Lower leg skin (tissue), 4 donors: ENCODE measurements at places on chromosomes 7 and 10.

GRCh38 chr10:47040681-47041080 is 129.5 kb downstream of the PTPN20 start:
- DNase-seq: no peak

DNA sequence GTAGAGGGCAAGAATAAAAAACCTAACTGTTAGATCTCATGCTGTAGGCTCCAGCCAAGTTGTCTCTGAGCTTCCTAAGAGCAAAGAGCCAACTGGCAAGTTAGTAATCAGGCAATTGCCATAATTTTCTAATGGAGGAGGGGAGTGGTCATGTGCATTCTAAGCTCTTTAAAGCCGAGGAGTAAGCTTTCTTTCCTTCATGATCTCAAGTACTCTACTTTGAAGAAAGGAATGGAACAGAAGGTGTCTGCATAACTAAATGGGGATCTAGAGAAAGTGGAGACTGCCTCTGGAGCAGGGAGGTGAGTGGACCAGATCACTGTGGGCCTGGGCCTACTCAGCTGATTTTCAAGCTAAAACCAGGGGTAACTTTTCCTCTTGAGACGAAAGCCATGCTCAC is 37.7 kb upstream of the TOMM7 start:
- peak; percentile 43 for DNase-seq

GRCh38 chr10:101558671-101559595 is 29.1 kb downstream of the POLL start:
- DNase-seq: no peak

- no peak for DNase-seq
Measured at GRCh38 chr7:151346470-151346769, 4.8 kb downstream of the NUB1 start.

DNA sequence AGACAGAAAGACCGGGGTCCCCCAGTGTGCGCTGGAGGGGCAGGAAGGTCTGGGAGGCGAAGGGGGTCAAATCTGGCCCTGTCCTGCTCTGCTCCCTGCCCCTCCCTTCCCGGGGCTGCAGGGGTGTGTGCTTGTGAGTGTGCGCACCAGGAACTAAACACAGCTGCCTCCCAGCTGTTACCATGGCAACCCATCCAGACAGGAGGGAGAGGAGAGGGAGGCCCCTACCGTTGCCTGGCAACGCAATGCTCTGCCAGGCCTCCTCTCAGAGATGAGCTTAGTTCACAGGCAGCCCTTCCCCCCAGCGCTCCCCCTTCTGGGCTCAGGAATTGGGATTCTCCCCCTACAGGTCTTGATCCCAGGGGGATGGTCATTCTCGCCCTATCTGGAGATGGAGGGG is 6.1 kb downstream of the NYAP1 start:
- DNase-seq: no peak

DNA sequence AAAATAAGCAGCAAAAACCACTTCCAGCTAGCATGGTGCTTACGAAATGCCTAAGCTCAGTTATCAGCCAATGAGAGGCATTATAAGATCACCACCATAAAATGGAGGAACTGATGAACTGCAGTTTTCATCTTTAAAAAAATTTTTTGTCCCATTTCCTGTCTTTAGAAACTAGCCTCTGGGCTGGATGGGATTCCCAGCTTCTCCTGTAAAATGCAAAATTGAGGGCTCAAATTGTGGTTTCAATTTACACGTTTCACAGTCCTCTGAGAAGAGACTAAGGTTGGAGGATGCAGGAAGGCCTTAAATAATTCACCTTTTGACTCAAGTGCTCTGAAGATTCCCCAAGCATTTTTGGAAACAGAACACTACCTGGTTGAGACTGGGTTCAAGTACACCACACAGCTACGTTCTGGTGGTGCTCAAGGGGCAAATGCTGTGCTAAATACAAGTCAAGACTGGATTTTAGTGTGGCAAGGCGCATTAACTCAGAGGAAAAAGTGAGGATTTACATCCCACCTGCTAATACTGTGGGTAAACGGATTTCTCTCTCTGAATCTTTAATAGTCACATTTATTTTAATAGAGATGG is 951 bp downstream of the ZNF25 start:
- DNase-seq: no peak

DNA sequence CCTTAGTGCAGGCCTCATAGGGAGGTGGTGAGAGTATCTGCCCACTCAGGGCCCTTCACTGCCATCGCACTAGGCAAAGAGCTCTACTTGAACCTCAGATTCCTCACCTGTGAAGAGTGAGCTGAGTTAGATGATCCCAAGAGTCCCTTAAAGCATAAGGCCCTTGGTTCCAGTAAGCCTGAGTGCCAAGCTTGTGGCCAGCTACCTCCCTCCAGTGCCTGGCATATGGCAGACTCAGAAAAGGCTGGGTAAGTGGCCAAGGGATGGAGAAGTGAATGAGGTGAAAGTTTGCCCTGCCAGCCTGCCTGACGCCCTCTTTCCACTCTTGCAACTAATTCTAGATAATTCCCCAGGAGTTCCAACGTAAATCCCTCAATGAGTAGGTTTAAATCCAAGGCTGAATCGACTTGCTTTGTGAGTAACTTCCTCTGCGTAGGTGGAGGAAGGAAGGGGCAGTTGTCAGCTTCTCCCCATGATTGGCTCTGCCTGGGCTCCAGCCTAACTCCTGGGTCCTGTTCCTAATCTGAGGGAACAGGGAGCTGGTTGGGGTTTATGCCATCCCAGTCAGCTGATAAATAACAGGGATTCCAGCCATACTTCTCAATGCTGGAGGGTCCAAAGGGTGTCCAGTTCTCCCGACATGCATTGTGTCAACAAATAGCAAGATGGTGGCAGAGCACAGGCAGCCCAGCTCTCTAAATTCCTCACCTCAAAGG is 14.2 kb downstream of the DUSP5 start:
- DNase-seq: no peak

DNA sequence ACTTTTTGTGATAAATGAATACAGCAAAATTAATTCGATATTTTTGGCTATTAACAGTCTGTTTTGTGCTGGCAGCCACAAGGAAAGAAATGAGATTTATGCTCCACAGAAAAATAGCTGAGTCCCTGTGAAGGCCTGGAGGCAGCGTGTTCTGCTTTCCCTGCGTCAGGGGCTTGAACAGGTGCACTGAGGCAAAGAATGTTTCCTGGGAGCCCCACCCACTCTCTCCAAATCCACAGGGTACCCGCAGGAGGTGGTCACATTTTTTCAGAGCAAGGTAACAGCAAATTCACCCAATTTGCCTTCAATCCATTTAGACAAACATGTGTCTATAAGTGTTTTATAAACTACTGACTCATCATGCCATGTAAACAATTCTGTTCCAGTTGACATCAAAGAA is 308.1 kb downstream of the TCERG1L start:
- DNase-seq: peak; percentile 61

- no peak for DNase-seq
Measured at GRCh38 chr10:133394801-133395221, 854 bp downstream of the MTG1 start.

GRCh38 chr7:116249969-116250553 is 39.7 kb downstream of the TES start:
- no peak for DNase-seq

DNA sequence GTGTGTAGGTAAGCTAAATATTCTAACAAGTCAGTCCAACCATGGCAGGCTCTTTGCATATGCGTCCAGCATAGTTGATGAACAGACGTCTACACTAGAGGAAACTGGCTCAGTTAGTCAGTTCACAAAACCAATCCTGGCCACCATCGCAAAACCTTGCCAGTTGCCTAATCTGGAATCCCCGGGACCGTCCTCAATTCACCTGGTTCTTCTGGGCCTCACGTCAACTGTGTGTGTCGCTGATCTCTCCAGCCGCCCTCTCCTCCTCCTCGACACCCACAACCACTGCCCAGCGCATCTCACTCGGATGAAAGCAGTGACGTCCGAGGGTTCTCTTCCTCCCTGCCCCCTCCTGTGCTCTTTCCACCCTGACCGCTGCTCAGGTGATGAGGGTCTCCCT is 217.8 kb upstream of the SH2B2 start:
- DNase-seq: no peak

DNA sequence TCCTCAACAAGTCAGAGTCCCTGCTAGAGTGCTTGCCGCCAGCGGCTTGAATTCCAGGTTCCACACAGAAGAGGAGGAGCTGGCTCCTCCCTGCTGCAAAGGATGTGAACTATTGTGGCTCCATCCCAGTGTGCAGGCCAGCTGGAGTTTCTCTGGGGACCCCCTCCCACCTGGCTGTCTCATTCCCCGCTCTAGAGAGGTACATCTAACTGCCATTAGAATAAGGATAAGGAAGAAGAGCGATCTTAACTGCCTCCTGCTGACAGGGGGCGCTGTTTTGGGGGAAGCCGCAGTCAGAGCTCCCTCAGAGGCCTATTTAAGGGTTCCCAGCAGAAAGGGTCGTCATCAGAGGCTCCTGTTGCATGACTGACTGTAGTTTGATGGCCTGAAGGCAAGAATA is 40.8 kb upstream of the HECW1 start:
- no peak for DNase-seq

DNA sequence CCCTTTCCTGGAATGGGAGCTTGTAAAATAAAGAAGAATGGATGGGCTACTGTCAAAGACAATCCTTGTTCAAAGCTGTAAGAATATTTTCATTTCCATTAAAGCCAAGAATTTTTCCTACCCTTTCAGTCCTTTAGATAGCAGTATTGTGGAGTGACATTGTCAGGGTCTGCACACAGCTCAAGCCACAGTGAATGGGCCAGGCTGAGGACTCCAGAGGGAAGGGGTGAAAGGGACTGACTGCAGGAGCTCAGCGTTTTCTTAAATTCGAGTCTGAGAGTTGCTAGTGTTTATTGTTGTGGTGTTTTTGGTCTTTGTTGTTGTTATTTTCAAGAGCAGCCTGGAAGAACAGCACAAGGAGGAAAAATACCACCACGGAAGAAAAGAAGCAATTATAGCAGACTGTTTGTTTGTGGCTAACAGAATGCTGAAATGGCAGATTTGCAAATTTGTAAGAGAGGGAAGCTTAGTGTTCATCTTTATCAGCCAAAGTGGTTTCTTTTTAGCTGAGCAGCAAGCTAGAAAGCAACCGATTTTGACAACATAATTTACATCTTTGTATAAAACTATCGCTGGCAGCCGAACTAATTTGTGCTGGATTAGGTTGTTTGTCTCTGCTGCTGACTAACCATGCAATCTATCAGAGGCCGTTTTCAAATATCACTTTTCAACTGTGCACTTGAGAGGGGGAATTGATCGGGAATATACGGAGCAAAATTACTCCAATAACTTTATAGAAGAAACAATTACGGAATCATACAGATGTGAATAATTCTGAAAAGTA is 192.1 kb downstream of the LRMDA start:
- DNase-seq: no peak

GRCh38 chr7:794671-795329 is 37.5 kb upstream of the SUN1 start:
- no peak for DNase-seq

- DNase-seq: no peak
Measured at GRCh38 chr7:159226011-159226702, 81.5 kb upstream of the VIPR2 start.
